DMS 273 treated with DMSO at 0.1 percent for 48 hours (cell line): ENCODE measurements at places on chromosomes 1 and 21.

DNA sequence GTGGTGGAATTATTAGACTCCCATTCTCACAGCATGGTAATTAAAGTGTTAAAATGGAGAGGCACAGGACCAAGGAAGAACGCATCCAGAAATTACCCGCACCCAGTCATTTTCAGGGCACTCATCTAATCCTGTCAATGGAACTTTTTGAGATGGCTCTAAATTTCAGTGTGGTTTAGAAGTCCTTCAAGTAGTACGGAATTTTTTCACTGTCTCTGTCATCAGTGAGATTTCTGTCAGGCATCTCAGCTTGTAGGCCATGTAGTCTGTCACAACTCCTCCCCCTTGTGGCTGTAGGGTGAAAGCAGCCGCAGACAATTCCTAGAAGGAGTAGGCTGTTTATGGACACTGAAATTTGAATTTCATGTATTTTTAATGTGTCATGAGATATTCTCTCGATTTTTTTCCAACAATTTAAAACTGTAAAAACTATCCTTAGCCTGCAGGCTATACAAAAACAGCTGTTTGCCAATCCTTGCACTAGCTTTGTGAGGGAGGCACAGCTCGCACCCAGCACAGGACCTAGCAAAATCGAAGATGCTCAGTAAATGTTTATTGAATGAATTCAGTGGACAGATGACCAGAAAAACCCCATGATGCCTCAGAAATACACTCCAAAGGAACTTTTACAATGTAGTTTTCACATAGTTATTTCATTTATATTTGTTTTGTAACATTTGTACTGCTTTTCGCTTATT is 6.6 kb upstream of the NUP133 start:
- peak; percentile 38 for DNase-seq

- DNase-seq, result no peak
Observed at GRCh38 chr21:46117586-46118315, 19.8 kb downstream of the COL6A2 start.

DNA sequence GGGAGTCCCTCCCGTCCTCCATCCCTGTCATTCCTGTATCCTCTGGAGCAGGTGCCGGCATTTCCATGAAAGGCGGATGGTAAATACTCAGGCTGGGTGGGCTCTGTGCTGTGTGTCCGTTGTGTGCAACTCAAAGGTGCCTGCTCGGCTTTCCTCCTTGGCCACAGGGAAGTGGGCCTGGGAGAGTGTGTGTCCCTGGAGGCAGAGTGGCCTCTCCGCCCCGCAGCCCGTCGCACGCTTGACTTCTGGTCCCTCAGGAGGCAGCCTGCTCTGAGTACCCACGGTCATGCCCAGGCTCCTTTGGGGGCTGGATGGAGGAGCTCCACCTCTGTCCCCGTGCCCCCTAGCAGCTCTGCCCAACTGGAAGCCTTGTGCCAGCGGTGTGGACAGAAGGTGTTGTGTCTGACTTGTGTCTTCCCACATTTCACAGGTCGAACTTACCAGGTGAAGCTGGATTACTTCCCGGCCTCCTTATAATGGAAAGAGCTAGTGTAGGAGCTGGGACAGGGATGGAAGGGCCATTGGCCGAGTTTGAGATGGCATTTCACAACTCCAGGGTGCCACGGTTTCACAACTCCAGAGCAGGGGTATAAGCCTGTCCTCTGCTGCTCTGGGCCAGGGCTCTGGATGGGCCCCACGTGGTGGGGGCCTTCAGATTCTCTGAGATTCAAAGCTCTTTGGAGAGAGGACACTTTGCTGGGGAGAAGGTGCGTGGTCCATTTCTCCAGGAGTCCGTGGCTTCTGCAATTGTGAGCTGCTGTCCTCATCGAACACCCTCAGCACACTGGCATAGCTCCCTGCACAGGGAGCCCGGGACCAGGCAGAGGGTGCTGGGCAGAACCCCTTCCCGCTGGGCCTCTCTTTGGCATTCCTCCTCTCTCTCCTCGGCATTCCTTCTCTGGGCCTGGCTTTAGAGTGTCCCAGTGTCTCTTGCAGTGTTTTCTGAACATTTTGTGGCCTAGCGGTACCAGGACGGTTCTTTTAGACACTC is 152.7 kb upstream of the COL6A1 start:
- DNase-seq, result no peak

- DNase-seq, result no peak
Observed at GRCh38 chr1:12464045-12464461, 154.0 kb downstream of the DHRS3 start.

DNA sequence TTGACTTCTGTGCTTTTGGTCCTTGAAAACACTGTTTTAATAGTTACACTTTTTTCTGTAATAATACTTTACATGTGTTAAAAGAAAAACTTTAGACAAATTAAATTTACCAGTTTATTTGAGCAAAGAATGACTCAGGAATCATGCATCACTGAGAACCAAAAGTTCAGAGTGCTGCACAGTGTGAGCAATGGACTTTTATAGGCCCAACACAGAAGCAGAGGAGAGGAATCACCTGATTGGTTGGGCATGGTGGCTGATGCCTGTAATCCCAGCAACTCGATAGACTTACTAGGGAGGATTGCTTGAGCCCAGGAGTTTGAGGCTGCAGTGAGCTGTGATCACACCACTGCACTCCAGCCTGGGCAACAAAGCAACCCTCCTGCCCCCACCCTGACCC is 29.3 kb downstream of the ZNF648 start:
- no peak for DNase-seq

GRCh38 chr1:63904826-63905225 is 131.0 kb downstream of the ROR1 start:
- no peak for DNase-seq

- DNase-seq, result no peak
Observed at GRCh38 chr1:220769205-220769604, 17.5 kb upstream of the MTARC1 start.

DNA sequence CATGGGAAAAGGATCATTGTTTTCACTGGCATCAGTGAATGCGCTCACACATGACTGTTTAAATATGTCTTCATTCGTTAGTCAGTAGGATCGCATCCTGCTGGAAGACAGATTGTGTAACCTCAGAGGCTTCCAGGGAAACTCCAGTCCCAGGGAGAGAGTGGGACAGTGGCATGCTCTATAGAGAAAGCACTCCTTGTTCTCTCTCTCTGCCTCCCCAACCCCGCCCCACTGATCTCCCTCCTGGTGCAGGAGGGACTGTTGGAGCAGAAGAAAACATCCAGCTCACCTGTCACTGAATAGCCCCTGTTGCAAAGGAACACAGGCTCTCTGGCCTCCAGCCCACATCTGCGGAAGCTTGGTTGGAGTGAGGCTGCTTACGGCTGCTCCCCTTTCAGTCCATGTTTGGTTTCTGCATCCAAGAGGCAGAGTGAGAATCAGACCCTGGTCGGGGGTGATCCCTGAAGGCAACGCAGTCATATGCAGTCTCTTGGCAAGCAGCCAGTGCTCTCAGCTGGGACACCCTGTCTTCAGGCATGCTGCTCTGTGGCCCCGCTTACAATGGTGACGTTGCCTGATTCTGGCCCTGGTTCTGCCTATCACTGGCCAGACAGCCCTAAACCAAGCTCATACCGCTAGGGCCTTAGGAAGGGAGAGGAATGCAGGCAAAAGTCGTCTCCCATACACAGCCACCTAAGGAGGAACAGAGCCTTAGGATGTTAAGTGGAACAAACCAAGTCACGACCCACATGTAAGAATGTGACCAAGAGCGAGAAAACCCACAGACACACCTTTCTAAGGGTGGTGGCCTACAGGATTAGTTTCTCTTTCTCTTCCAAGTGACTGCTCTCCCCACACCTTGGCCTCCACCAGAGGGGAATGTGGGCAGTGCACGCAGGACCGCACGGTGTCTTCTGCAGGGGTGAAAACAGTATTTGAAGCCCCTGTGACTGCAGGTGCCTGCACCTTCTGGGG is 39.7 kb downstream of the BACE2 start:
- no peak for DNase-seq

- DNase-seq, result no peak
Observed at GRCh38 chr1:5424802-5425703, 567.2 kb downstream of the NPHP4 start.

- no peak for DNase-seq
Observed at GRCh38 chr1:58702261-58703141, 2.6 kb upstream of the MYSM1 start.

DNA sequence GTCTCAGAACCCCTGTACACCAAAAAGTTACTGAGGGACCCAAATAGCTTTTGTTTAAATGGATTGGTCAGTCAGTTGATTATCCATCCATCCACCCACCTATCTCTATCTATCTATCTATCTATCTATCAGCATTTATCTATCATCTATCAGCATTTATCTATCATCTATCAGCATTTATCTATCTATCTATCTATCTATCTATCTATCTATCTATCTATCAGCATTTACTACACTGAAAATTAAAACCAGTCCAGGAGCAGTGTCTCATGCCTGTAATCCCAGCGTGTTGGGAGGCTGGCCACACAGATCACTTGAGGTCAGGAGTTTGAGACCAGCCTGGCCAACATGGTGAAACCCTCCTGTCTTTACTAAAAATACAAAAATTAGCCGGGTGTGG is 47.1 kb downstream of the CLSTN1 start:
- no peak for DNase-seq

DNA sequence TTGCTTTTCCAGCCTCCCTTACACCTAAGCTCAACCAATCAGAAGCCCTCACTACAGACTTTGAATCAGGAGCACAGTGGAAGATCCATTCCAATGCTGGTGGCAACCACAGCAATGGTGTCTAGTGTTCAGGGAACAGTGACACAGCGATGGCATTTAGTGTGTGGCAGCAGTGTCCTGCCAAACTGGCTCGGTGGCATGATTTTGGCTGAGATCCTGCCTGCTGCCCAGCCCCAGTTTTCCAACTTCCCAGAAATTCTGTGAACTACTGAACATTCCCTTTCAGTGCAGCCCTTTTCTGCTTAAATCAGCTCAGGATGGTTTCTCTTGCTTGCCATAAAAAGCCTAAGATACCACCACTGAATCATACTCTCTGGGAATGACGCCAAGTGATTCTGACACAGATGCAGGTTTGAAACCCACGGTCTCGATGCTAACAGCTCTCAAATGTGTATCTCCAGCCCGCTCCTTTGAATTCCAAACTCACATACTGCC is 8.8 kb downstream of the ASAP3 start:
- DNase-seq, result no peak

DNA sequence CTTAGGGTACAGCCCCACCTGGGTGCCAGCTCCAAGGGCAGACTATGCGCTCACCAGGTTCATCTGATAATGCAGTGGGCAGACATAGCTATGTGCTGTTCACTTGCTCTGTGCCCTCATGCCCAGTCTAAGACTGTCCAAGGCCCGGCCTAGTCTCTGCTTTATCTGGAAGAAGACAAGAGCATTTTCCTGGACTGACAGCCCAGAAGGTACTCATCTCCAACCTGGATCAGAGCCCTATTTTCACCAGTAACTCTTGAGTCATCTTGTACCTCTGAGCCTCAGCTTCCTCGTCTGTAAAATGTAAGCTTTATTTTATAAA is 28.5 kb upstream of the LRRC8C start:
- no peak for DNase-seq

- no peak for DNase-seq
Observed at GRCh38 chr1:2584686-2585317, 1.8 kb upstream of the PRXL2B start.

- no peak for DNase-seq
Observed at GRCh38 chr1:1752190-1752589, 26.1 kb downstream of the NADK start.

DNA sequence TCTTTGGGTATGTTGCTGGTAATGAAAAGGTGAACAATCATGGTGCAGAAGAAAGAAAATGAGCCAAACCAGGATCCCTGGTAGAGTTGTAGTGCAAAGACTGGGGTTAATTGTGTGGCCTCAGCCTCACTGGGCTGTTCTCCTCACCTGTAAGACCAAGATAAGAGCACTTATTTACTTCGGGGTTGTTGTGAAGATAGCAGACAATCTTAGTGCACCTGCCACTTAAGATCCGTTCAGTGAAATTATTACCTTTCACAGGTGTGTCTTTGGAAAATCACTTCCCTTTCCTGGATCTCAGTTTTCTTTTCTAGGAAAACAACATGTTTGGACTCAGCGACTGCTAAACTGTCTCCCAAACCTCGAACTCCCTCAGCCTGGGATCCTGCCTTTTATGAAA is 1.3 kb upstream of the FGGY start:
- no peak for DNase-seq

- DNase-seq, result no peak
Observed at GRCh38 chr1:167761400-167761799, 39.6 kb downstream of the MPZL1 start.

DNA sequence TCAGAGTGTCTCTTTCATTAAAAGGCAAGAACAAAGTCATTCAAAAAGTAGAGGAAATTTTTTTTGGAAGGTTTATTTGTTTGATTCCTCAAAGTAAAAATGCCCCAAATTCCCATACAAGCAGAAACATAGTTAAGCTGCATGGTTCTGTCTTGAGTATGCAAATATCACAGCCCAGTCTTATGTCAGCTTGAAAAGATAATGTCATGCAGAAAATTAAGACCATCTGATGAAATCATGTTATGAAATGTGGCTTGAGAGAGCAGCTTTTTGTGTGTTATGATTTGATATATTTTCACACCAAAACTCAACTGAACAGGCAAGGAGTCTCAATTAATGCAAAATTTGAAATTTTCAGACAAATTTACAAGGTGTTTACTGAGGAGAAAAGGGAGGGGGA is 411.0 kb downstream of the LMO4 start:
- DNase-seq, result no peak

GRCh38 chr1:30449003-30449402 is 274.4 kb downstream of the MATN1 start:
- no peak for DNase-seq

DNA sequence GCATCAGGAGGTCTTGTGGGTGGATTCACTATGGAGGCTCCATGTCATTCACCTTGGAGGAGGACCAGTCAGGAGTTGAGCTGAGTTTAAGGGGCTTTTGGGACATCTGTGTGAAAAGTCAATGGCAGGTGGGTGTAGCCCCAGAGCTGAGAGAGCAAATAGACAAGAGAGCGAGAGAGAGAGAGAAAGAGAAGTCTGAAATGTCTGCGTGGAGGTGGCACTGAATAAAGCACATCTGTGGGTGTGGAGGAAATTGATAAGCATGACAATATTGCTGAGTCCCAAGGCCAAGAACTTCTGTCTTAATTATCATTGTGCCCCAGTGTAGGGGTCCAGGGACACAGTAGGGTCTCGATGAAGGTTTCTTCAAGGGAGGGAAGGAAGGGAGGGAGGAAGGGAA is 79.5 kb upstream of the VAMP3 start:
- DNase-seq, result no peak

DNA sequence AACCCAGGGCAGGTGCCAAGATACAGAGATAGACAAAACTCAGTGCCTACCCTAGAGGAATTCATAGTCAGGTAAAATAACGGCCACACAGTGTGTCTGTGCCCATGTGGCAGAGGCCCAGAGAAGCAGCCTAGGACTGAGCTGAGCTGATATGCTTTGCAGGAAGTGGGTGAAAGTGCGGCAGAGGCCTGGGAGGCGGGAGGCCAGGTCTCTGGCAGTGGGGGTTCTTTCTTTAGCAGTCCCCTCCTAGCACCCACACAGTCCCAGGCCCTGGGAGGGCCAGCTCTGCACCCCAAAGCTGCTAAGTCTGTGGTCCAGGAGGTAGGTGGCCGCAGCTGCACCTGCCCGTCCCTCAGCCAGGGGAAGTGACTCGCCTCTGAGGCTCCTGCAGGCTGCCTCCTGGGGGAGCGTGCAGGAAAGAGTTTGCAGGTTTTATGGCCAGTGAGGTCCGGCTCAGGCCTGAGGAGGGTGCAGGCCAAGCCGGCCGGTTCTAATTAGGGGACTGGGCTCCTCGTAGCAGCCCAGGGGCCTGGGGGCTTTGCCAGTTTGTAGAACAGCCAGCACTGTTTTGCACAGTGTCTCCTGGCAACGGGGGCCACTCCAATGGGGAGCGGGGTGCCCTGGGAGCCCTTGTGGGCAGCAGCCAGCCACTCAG is 107.9 kb downstream of the SPSB1 start:
- no peak for DNase-seq
